Activated CD4-positive, CD25-positive, alpha-beta regulatory T cell (primary cell): ENCODE measurements at places on chromosomes 1 and 21.
A peak's percentile ranks its signal among the peaks of the same experiment; 100 is the strongest.

DNA sequence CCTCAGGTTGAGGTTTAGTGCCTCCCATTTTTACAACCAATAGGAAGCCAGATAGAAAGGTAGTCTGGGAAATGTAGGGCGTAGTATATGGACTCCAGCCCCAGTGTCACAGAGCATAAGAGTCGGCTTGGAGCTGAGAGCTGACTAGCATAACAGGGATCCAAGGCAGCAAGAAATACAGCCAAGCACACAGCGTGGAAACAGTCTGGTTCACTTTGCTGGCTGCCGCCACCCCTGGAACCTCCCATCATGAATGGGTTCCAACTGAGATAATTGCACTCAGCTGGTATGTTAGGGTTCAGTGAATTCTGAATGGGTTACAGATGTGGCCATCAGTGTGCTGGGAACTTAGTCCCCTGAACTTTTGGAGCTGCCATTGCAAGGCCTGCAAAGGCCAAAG is 76.7 kb upstream of the GPR88 start:
- no peak for DNase-seq

- no peak for DNase-seq
Observed at GRCh38 chr1:87959236-87959635, 630.6 kb downstream of the LMO4 start.

DNA sequence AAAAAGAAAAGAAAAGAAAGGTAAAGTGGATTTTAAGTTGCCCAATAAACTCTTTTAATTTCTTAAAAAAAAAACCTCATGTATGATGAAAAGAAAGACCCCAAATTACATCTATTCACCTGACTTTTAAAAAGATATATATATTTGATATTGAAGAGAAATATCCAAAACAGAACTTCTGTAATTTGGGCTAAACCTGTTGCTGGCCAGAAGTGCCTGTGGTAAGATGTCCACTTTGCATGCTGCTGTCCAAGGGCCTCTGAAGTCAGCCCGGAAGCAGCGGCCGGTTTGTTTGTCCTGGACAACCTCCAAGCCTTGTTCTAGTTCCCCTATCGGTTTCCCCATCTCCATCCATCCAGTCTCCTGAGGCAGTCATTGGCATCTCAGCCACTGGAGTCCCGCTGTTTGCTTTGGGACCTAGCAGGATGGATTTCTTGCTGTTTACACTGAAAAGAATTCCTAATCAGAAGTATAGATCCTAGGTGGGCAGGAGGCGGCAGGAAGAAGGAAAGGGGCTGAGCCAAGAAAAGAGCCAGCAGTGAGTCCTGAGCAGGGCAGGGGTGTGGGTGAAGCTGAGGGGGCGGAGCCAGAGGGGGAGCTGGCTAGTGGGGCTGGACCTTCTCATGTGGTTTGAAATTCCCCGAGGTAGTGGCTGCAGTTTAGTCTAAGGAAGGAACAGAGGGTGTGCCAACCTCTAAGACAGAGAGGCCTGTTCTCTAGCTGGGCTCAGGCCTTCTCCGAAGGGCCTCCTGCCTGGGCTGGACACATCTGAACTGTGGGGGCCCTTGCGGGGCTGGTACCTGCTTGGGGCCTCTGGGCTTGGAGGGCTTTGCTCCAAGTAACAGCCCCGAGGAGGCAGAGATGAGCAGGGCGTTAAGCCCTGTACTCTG is 3.3 kb downstream of the NCMAP start:
- no peak for DNase-seq

- DNase-seq = peak; percentile 42
Observed at GRCh38 chr1:235327559-235328270, at the start of gene ARID4B. Gene ARID4B, minus strand, starts transcription at chr1:235328179. Its CDS starts 1,260 bp downstream, at chr1:235326919.

DNA sequence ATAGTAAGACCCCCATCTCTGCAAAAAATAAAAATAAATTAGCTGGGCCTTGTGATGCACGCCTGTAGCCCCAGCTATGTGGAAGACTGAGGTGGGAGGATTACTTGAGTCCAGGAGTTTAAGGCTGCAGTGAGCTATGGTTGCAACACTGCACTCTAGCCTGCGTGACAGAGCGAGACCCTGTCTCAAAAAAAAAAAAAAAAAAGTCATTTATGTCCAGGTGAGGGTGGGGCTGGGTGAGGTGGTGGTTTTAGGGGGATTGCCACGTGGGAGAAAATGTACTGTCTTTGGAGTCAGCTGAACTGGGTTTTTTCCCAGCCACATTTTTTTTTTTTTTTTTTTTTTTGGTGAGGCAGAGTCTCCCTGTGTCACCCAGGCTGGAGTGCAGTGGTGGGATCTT is 6.7 kb downstream of the PIK3CD start:
- DNase-seq = no peak

DNA sequence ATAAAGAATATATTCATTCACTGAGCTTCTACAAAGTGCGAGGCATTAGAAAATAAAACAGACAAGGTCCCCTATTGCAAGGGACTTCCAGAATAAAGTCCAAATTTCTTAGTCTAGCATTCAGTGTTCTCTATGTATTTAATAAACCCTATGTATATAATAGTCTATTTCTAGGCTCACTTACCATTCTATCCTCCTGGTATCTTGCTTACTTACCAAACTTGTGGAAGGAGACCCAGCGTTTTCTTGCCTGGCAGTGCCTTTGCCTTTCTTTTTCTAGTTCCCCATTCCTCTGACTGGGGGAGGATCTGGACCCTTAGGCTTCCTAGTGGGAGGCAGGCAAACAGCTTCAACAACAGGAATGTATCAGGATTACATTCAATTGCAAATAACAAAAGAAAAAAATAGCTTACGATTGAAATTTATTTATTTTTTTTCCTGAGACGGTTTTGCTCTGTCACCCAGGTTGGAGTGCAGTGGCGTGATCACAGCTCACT is 690 bp upstream of the RNF19B start:
- DNase-seq = no peak

DNA sequence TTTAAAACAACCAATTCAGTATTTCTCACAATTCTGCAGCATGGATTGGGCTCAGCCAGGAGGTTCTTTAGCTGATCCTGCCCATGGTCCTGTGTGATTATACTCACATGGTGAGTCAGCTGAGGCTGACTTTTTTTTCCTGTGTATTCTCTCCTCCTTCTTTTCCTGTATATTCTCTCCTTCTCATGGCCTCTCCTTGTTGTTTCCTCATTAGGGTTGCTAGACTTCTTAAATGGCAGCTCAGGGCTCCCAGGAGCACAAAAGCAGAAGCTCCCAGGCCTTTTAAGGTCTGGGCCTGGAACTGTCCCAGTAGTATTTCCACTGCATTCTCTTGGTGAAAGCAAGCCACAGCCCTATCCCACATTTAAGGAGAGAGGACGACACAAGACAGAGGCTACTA is 26.8 kb downstream of the VANGL1 start:
- no peak for DNase-seq

DNA sequence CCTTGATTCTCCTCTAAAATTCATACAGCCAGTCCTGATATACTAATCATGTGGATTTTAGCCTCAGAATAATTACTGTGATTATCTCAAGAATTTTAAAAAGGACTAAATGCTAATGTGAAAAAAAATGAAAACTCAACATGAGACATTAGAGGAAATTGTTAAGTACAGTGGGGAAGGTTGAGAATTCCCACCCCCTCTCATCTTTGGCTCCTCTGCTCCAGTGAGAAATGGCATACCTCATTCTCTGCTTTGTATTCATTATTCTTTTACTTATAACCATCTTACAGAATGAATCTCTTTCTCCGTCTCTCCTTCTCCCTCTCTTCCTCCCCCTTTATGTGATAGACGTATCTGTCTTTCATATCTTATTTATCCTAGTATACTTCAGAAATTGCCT is 70.9 kb downstream of the DIRAS3 start:
- DNase-seq = no peak

DNA sequence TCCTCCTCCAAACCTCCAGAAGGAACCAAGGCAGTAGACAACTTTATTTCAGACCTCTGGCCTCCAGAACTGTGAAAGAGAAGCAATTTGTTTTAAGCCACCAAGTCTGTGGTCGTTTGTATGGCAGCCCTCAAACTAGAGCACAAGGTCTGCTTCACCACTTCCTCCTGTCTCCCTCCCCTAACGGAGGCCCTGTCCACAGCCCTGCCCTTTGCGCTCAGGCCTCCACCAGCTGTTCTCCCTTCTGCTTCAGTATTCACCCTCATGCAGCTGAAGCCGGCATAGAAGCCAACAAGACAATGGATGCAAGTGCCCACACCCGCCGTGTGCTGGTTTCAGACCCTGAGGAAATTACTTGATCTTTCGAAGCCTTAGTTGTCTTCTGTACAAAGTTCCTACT is 364.1 kb downstream of the HHAT start:
- no peak for DNase-seq

GRCh38 chr1:110155878-110156522 is 5.7 kb downstream of the SLC6A17 start:
- no peak for DNase-seq

- no peak for DNase-seq
Observed at GRCh38 chr1:204278251-204278650, 64.5 kb upstream of the GOLT1A start.

DNA sequence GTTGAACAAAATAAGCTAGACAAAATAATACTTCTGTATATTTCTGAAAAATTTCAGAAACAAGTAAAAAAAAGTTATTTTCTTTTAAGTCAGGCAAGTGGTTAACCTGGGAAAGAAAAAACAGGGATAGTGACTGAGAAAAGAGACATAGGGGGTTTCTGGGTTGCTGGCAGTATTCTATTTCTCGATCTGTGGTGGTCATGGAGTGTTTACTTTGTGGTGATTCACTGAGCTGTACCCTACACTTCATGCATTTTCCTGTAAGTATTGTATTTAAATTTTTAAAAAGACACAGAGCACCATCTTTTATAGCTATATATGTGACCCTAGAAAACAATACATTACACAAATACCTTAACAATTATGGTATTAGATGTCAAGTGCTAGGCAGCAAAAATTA is 58.2 kb downstream of the ZNF644 start:
- no peak for DNase-seq

- DNase-seq = no peak
Observed at GRCh38 chr1:91731815-91732214, 154.1 kb downstream of the TGFBR3 start.

GRCh38 chr1:9233241-9233941 is 1.2 kb upstream of the H6PD start:
- no peak for DNase-seq

- no peak for DNase-seq
Observed at GRCh38 chr1:115456441-115456961, 118.5 kb upstream of the NGF start.

DNA sequence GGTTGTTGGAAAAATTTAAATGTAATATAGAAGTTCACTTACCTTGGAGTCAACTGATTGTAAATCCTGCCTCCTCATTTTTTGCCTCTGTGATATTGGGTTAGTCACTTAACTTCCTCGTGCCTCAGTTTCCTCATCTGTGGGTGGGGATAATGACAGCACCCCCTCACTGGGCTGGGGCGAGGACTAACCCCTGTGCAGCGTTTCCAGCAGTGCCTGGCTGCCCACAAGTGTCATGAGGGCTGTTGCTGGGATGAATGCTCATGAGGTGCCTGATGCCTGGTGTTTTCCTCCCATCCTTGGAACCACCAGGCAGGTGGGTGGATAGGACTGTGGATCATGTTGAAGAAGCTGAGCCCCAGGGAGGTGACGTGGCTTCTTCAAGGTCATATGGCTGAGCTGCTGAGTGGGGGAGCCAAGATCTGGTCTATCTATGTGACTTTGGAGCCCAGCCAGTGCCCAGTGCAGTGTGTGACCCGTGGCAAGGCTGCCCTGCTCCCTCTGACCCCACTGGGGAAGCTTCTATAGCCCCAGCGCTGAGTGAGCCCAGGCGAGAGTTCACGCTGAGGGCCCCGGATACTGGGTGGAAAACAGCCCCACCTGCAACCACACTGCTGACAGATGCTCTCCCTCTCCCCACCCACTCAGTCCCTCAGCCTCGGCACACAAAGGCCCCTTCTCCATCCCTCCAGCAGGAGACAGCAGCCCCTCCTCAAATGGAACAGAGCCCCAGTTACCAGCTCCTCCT is 446.0 kb downstream of the PTPRU start:
- DNase-seq = no peak

GRCh38 chr1:67339623-67340343 is 32.1 kb downstream of the IL12RB2 start:
- DNase-seq = no peak

- no peak for DNase-seq
Observed at GRCh38 chr1:100627054-100627716, 89.2 kb downstream of the GPR88 start.

- no peak for DNase-seq
Observed at GRCh38 chr21:33101300-33101911, 31.5 kb downstream of the OLIG1 start.

DNA sequence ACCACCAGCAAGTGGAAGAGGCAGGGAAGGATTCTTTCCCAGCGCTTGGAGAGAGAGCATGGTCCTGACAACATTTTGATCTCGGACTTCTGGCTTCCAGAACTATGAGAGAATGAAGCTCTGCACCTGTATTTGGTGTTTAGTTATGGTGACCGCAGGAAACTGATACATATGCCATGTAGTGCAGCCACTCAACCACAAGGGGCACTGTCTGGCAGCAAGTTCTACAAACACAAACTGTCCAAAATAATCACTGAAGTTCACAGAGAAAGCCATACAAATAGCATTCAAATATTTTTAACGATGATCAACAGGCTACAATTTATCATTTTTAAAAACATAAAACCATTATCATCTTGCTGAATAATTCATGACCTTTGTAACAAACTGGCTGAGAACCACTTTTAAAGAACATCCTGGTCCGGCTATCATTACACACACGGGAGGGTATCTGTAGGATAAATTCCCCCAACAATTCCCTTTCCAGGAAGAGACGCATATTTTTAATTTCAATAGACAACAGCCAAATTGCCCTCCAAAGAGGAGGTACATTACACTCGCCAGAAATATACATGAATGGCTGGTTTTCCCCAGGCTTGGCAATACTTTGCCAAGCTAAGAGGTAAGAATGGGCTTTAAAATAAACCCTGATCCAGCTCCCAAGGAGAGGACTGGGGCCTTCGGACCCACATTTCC is 9.2 kb upstream of the CBR3 start:
- peak; percentile 11 for DNase-seq

- no peak for DNase-seq
Observed at GRCh38 chr1:81505831-81506230, 294.9 kb upstream of the ADGRL2 start.

DNA sequence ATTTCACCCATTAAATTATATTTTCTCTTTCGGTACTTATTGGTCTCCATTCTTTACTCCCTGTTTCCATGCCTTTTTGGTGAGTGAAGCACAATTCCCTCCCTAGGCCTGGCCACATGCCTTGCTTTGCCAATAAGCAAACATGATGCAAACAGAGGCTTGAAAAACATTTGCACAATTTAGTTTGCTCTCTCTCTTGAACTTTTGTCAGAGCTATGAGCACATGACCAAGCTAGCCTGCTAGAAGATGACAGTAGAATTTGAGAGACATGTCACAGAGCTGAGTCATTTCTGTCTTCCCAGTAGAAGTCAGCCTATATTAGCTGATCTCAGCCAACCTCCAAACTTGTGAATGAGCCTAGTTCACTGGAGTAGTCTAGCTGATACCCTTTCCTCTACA is 24.6 kb downstream of the ANGPTL3 start:
- no peak for DNase-seq

DNA sequence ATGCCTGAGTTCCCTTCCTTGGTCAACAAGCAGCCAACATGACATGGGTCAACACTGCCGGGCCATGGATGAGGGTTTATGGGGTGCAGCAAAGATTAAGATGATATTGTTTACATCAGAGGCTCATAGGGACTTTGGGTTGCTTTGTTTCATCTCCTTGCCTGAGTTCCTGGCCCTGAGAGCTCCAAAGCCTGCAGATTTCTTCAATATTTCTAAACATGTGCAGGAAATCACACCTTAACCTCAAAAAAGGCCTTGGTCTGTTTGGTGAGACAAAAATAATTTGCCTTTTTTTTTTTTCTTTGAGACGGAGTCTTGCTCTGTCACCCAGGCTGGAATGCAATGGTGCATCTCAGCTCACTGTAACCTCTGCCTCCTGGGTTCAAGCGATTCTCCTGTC is 876 bp downstream of the SLAMF8 start:
- no peak for DNase-seq
